ENCODE measurements at places on chromosomes 5 and 9. TPM values are rescaled to one million over a fixed set of nuclear protein-coding genes. Genes with fewer than 3 reads are reported as not detected.
A peak's percentile ranks its signal among the peaks of the same experiment; 100 is the strongest.

- ATAC-seq: no peak
Measured at GRCh38 chr9:22050924-22051323, 41.8 kb upstream of the CDKN2B start.

DNA sequence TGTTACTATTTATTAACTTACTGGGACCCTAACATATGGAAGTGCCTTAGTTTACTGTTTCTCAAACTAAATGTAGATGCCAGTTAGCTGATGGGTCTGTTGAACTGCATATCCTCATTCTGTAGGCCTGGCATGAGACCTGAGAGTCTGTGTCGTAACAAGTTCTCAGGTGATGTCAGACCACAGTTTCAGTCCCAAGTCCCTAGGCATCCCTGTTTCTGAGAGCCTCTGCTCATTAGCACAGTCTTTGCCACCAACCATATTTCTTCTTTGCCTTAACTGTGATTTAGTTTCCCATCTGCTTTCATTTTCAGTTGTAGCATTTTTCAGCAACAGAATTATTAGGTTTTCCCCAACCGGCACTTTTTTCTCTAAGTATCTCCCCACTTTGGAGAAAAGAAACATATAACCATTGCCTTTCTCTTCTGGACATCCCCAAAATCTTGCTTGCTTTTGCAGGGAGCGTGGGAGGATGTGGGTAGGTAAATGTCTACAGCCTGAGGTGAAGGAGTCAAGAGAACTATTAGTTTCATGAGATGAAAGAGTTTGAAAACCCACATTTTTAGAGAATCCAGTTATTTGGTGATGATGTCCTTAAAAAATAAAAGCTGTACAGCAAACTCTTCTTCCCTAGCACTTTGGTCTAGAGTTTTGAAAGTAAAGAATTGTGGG is 74.6 kb downstream of the NUDT12 start:
- ATAC-seq: no peak

- ATAC-seq: no peak
Measured at GRCh38 chr5:35046774-35047173, 975 bp downstream of the AGXT2 start.

- peak; percentile 92 for ATAC-seq
Measured at GRCh38 chr5:66828548-66829357, 232.6 kb downstream of the MAST4 start.

DNA sequence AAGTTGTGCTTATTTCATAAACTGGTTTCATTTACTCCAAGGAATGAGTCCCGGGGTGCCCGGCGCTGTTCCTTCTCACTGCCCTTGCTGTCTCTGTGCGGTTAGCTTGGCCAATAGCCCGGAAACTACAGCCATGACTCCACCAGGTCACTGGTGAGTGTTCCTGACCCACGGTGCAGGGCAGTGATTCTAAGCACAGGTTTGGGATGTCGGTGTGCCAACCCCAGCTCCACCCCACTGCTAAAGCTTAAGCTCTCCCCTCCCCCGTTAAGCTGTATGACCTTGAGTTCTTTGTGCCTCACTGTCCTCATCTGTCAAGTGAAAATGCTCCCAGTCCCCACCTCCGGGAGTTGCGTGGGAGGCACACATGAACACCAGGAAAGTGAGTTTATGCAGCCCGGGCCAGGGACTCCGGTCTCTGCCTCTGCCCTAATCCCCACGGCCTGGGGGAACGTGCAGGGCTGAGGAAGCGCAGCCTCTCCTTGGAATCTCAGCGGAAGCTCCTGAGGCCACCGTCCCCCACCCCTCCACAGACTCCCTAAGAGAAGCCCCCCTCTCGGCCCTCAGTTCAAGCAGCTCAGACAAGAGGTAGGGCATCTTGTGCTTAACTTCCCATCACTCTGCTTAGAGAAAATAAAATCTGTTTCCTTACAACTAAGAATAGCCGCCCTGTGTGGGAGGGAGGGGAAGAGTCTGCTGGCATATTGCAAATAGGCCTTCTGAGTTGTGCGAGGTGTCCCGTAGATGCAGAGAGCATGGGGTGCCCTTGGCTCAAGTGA is 92.0 kb upstream of the RAI14 start:
- ATAC-seq: peak; percentile 16

The RNF180 gene
- 41.6 TPM for total RNA-seq

The LEAP2 gene
- 0.27 TPM for total RNA-seq

The CTXN3 gene
- not detected for total RNA-seq
